ENCODE measurements at places on chromosomes 1 and 21.

GRCh38 chr1:181036107-181036836 lies 2.5 kb downstream of the MR1 start:
- no peak for DNase-seq

- DNase-seq, result no peak
These were observed 54.1 kb upstream of the TRIM67 start for GRCh38 chr1:231107600-231108326.

DNA sequence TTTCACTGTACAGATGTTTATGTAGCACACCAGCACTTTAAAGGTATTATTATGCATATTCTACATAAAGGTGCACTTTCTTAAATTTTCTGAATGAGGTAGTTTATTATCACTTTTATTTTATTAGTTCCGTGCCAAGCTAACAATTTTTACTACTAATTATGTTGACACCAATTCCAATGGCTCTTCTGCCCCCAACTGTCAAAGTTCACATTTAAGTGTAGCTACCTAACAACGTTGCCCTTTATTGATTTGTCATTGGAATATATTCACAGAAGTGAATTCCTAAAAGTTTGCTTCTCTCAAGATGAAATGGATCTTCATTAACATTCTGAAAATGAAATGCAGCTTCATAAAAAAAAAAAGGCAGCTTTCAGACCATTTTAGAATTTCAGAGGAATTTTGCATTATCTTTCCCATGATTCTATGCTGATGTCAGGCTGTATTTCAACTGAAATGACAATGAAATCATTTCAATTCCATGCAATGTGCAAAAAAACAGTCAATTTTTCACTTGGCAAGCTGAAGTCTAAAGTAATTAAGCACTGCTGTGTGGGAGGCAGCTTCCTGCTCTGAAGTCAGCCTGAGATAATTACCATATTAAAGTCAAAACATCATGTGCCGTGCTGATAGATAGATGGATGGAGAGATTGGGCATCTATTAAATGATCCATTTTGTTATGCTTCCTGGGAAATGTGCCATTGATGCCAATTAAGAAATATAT lies 229.2 kb downstream of the TTLL7 start:
- no peak for DNase-seq

- no peak for DNase-seq
These were observed 160.2 kb upstream of the IRF2BP2 start for GRCh38 chr1:234769986-234770795.

DNA sequence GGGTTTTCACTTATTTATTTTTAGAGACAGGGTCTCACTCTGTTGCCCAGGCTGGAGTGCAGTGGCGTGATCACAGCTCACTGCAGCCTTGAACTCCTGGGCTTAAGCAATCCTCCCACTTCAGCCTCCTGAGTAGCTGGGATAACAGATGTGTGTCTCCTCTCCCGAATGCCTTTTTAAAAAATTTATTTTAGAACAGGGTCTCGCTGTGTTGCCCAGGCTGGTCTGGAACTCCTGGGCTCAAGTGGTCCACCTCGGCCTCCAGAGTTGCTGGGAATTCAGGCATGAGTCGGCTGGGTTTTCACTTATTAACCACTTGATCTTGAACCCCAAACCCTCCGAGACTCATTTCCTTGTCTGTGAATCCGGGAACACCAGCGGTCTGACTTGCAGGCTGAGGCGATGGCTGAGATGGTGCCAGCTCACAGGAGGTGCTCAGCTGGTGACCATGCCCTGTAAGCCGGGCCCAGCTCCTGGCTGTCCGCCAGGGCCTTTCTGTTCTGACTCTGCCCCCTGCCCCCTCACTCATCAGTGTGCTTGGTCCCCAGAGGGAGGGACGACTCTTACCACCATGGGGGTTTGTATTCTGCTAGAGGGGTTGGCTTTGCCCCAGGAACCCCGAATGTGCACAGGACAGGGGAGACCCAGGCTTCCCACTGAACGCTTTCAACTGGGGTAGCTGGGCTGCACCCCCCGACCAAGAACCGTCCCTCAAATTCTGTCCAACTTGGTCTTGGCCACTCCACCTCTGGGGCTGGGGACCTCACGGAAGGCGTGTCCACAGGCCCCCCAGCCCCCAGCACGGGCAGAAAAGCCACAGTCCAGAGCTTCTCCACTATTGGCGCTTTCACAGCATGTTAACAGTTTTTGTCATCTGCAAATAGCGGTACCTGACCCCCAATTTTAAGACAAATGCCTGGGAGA lies 22.5 kb downstream of the MMEL1 start:
- peak; percentile 22 for DNase-seq

DNA sequence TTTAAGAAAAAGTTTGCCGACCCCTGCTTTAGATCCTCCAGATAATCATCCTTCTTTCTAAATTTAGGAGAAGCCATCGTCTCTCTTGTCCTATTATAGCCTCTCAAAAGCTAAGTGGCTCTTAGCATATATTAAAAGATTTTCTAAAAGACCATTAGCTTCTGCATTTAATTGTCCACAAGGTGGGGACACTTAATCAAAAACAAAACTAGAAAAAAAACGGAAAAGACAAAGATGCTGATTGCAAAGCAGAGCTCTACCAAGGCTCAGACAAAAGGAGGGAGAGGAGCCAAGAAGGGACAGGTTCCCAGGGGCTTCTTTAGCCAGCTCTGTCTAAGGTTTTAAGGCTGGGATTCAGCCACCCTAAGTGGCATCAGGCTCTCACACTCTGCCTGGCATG lies 128.3 kb upstream of the HMGB4 start:
- no peak for DNase-seq

DNA sequence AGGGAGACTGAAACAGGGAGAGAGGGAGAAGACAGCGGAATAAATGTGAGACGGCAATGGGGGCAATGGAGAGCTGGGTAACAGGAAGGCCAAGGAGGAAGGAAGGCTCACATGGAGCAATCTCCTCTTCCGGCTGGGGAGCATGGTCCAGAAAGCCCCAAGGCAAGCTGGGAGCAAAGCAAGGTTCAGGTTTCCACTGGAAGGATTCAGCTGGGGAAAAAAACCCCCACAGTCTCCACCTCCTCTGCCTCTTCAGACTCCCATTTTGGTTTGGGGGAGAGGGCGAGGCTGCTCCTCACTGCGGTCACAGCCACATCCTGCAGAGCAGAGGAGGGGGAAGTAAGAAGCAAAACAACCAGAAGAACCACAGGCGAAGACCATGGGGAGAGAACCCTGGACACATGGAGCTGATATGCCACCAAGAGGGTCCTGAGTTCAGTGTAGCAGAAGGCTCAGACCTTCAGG lies 650 bp downstream of the TNFAIP8L2 start:
- peak; percentile 8 for DNase-seq

DNA sequence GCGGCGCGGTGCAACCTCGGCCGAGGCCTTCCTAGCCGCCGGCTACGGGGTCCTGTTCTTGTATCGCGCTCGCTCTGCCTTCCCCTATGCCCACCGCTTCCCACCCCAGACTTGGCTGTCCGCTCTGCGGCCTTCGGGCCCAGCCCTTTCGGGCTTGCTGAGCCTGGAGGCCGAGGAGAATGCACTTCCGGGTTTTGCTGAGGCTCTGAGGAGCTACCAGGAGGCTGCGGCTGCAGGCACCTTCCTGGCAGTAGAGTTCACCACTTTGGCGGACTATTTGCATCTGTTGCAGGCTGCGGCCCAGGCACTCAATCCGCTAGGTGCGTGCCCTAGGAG lies 379 bp downstream of the PPCS start:
- no peak for DNase-seq

GRCh38 chr1:9284061-9284460 lies 8.6 kb upstream of the SPSB1 start:
- DNase-seq, result no peak

GRCh38 chr1:58430421-58431275 lies 115.9 kb downstream of the OMA1 start:
- no peak for DNase-seq

GRCh38 chr1:181159451-181160140 lies 71.1 kb downstream of the IER5 start:
- DNase-seq, result no peak

DNA sequence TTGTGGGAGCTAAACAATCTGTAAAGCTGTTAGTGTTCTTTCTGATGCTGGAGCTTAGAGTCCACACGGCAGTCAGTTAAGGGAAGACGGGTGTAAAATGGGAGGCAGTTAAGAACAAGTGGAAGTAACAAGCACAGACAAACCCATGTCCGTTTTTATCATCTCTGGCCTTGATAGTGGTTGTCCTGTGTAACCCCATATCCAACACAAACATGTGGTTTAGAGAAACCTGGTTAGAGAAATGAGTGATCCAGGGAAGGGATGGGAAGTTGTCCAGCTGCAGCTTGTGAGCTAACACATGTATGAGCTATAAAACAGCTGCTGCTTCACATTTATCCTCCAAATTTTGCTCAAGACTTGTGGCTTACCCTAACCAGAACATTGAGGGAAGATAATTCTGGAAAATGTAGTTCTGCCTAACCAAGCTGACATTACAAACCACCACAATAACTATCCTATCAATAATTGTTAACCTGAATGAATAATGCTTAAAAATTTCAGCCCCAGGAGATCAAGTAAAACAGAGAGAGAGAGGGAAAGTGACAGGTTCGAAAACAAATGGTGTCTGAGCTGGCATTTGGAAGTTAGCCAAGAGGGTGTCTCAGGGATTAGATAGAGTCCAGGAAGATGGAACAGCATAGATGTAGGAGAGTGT lies 10.6 kb upstream of the C1orf162 start:
- DNase-seq, result no peak

- DNase-seq, result no peak
These were observed 17.7 kb downstream of the KCNA2 start for GRCh38 chr1:110588486-110588885.

- peak; percentile 50 for DNase-seq
These were observed 95.9 kb downstream of the PTPRU start for GRCh38 chr1:29332204-29332603.

- DNase-seq, result no peak
These were observed 117.2 kb downstream of the CNIH3 start for GRCh38 chr1:224733027-224733911.

DNA sequence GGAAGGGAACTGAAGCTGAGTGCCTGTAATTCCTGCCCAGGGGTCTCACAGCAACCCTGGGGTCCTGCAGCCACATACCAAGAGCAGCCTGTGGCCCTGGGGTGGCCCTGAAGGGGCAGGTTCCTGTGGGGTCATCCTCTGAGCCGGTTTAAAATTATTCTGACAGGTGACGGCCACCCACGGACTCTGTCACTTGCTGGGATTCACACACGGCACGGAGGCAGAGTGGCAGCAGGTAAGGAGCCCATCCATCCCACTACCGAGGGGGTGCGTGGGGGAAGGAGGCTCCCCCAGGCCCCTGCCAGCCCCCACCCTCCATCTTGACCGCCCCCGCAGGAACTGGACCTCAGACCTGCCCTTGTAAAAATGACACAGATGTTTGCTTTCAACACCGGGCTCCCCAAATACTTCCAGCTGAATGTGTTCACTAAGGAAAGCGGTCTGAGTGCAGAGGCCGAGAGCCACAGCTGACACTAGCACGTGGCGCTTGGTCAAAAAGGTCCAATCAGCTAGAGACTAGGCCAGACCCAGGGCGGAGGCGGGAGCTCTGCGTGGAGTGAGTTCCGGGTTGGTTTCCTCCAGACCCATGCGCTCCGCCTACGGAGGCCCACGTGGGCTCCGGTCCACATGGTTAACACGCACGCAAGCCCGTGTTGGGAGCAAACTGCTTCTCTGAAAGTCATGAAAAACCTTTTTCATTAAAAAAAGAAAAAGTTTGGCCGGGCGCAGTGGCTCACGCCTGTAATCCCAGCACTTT lies 10.0 kb downstream of the YBEY start:
- no peak for DNase-seq

DNA sequence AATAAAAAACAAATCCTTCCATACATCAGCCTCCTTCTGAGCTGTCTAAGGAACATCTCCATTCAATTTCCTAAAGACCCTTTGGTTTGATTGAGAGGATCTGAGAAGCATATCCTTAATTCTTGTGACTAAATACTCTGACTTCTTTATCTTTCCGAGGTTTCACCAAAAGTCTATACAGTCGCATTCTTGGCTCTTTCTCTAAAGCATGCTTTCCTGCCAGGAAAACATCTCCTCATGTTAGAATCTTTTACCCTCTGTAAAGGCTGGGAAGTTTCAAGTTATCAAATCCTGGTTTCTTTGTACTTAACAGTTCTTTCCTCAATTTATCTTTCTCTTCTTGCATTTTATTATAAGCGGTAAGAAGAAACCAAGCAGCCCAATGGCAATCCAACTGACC lies 630.4 kb downstream of the PTPRC start:
- DNase-seq, result no peak

- DNase-seq, result no peak
These were observed 26.7 kb downstream of the RC3H1 start for GRCh38 chr1:173995475-173995874.
